Stimulated activated CD4-positive, alpha-beta T cell treated with anti-CD3 and anti-CD28 coated beads, Interleukin-4, amount 100 ng/mL, for 24 hours (primary cell): ENCODE measurements at places on chromosomes 2 and 18.

GRCh38 chr2:225020168-225020849, 22.0 kb downstream of the DOCK10 start:
- DNase-seq: no peak

DNA sequence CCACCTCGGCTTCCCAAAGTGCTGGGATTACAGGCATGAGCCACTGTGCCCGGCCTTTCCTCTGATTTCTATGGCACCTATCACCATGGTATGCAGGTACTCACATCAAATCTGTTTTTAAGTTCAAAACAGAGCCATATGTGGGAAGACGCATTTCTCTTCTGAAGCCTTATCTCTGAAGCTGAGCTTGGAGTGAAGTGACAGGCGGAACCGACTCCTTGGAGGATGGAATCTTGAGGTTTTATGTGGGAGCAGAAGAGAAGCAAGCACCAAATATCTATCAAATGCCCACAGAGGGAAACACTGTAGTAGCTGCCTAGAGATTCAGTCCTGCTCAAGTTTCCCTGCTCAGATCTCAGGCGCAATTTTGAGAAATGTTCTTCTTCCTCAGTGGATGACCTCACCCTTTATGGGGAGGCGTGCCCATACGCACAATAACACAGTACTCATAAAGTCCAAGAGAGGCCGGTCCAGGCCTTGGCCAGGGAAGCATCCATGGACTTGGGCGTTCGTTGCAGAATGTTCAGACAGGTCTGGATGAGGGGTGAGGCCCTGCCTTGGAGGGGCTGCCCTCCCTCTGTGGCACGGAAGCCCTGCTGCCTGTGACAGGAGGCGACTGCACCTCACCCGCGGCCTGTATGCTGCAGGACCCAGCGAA, 67.9 kb downstream of the HNRNPLL start:
- no peak for DNase-seq

DNA sequence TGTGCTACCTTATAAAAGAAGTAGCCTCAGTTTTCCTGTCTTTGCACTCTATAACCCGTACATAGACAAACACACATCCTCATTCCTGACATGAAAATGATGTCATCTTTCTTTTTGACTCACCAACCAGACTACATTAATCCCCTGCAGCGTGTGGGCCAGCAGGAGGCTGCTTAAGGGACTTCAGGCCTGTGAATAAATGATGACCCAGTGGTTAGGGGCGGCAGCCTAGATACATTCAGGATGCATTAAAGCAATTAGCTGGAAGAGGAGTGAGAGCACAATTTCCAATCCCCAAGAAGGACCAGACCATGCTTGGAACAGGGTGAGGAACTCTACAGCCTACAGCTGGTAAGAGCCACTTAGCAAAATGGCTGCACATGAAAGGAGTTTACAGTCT, 57.3 kb upstream of the KLF7 start:
- peak; percentile 37 for DNase-seq

GRCh38 chr2:239498981-239499634, 98.3 kb upstream of the HDAC4 start:
- DNase-seq: no peak

DNA sequence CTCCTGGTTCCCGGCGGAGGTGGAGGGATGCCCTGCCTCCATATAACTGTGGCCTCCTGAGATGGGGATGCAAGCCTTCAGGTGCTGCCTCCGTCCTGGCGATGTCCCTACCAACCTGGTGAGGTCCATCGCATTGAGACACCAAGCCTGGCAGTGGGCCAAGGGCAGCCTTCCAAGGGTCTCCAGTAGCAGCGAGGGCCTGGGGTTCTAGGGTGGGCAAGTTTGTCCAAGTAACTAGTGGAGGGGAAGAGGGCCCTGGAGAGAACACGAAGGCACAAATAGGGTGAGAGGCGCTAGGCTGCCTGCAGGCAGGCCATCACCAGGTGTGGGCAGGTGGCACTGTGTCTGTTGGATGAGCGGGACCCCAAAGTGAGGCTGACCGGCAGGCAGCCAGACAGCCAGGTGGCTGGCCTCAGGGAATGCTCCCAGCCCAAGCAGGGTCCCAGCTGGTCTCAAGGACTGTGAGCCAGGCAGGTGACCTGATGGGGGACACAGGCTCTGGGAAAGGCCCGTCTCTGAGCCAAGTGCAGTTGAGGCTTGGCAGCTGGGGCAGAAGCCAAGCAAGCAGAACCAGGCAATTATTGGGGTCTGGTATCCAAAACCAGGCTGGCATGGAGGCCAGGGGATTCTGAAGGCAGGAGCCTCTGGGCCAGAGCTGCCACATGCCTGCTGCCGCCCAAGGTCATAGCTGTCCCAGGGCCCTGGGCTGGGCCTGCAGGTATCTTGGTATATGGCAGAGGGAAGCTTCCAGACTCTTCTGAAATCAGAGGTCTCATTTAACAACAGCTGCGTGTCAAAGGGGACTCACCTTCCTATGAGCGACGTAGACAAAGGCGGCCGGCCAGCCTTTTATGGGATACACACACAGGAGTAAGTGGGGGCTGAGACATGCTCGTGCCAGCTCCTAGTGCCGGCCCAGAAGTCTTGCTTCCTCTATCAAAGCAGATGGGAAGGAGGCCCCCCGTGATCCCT, 23.4 kb downstream of the RAMP1 start:
- no peak for DNase-seq
